CD4-positive, alpha-beta memory T cell (primary cell): ENCODE measurements at places on chromosomes 3 and 15. TPM values are rescaled to one million over a fixed set of nuclear protein-coding genes. Genes with fewer than 3 reads are reported as not detected.
A peak's percentile ranks its signal among the peaks of the same experiment; 100 is the strongest.

- H3K27ac ChIP-seq, result no peak overlapping the region
- H3K4me1 ChIP-seq, result no peaks in the 10 kb centered on the region
- DNase-seq, result no peak
- no peak overlapping the region for H3K4me3 ChIP-seq
Observed at GRCh38 chr15:90642464-90643300, 74.5 kb upstream of the BLM start.

- no peak overlapping the region for H3K27ac ChIP-seq
- H3K36me3 ChIP-seq, result no peaks in the 10 kb centered on the region
- no peak for DNase-seq
- no peak overlapping the region for H3K4me3 ChIP-seq
Observed at GRCh38 chr3:72816862-72817355, 31.3 kb downstream of the SHQ1 start.

Gene GOLGA6L10
- 3.0 TPM for total RNA-seq

Gene SAMMSON
- not detected for total RNA-seq

DNA sequence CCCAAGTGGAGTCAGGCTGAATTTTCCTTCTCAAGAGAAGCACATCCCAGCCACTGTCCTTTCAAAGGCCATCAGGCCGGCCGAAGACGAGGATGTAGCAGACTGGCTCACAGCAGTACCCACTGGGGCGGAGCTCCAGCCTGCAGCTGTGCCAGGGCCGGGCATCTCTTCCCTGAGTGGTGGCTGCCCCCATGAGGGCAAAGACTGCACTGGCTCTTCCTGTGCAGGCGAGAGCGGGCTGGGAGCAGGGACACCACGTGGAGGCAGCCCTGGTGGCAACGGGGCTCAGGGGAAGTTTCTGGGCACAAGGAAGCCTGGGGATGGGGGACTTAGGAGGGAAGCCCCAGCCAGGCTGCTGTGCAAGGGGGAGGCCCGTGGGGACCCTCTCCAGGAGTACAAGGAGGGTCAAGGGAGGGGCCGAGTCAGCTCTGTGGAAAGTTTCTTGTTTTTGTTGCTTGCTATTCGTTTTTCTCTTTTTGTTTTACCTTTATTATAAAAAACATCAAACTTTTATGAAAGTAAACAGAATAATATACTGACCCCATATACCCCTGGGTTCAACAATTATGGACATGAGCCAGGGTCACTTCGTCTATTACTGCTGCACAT lies 66.1 kb downstream of the RPN1 start:
- H3K27me3 ChIP-seq, result no peaks in the 10 kb centered on the region
- H3K4me3 ChIP-seq, result no peak overlapping the region

- H3K4me3 ChIP-seq, result no peak overlapping the region
- DNase-seq, result no peak
- no peak overlapping the region for H3K27ac ChIP-seq
- H3K27me3 ChIP-seq, result no peaks in the 10 kb centered on the region
Observed at GRCh38 chr3:84601303-84601702, 357.5 kb upstream of the CADM2 start.

GRCh38 chr3:43699864-43700263 lies 9.1 kb downstream of the ABHD5 start:
- no peaks in the 10 kb centered on the region for H3K27me3 ChIP-seq
- H3K4me1 ChIP-seq, result no peaks in the 10 kb centered on the region
- no peak overlapping the region for H3K4me3 ChIP-seq
- DNase-seq, result no peak

DNA sequence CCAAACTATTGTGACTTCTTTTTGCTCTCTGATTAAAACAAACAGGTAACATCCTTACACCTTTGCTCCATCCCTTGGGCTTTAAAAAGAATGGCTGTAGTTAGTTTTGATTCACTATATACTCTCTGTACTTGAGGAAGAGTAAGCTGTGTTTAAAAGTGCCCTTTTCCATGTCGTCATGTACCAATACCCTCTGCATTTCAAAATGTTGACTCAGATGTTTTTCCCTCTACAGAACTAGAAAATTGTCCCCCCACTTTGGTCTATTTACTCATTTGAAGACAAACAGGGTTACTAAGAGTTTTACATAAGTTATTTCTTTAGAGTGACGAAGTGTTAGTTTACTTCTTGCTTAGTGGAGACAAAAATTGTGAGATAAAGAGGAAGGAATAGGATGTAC lies 62.7 kb downstream of the TASOR start:
- no peak for DNase-seq
- H3K4me3 ChIP-seq, result no peak overlapping the region
- no peaks in the 10 kb centered on the region for H3K27me3 ChIP-seq
- H3K27ac ChIP-seq, result no peak overlapping the region

DNA sequence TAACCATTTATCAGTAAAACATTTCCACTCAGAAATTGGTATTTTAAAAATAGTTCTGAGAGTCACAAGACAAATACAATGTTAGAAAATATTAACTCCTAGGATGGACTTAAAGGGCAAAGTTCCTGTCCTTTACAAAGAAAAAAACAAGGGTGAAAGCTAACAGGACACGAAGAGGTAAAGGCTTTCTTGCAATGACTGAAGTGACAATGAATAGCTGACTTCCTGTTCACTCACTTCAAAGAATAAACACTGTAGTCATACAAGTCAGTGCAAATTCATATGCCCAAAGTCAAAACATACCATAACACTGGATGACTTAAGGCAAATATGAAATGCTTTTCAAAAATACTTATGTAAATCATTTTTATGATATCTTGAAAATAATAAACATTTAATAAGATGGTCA lies 1389.8 kb upstream of the ALCAM start:
- no peak overlapping the region for H3K27ac ChIP-seq
- no peaks in the 10 kb centered on the region for H3K27me3 ChIP-seq
- no peaks in the 10 kb centered on the region for H3K4me1 ChIP-seq
- DNase-seq, result no peak

GRCh38 chr3:127002195-127003174 lies 19.6 kb downstream of the PLXNA1 start:
- DNase-seq, result no peak
- H3K27me3 ChIP-seq, result no peaks in the 10 kb centered on the region
- H3K27ac ChIP-seq, result no peak overlapping the region
- H3K4me3 ChIP-seq, result no peak overlapping the region
- no peaks in the 10 kb centered on the region for H3K36me3 ChIP-seq

DNA sequence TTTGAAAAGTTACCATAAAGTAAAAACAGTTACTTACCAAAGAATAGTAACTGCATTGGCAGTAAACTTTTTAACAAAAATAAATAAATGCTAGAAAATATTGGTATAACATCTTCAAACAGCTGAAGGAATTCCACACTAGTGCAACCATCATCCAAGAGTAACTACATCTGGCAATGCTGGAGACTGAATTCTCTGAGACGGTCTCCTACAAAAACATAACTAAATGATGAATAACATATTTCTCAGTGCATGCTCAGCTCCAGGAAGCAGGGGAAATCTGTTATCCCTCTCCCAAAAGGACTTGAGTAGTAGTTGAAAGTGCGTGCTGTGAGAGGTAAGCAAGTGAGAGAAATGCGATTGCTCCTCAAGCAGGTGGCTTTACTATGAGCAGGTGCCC lies 526.8 kb upstream of the CCDC54 start:
- no peak overlapping the region for H3K27ac ChIP-seq
- H3K4me1 ChIP-seq, result no peaks in the 10 kb centered on the region
- H3K4me3 ChIP-seq, result no peak overlapping the region
- H3K36me3 ChIP-seq, result no peaks in the 10 kb centered on the region

Gene CCR2
- 16.3 TPM for total RNA-seq

Gene CLDN11
- 0.33 TPM for total RNA-seq

Gene SLC22A13
- total RNA-seq, result 0.44 TPM

GRCh38 chr15:39735120-39735717 lies 47.4 kb downstream of the FSIP1 start:
- no peak overlapping the region for H3K27ac ChIP-seq
- DNase-seq, result no peak
- no peaks in the 10 kb centered on the region for H3K36me3 ChIP-seq
- no peak overlapping the region for H3K4me3 ChIP-seq

Gene TRIM71
- not detected for total RNA-seq

Gene ARHGAP11A
- total RNA-seq, result 8.8 TPM

GRCh38 chr3:151377768-151378385 lies 6.7 kb downstream of the P2RY12 start:
- DNase-seq, result no peak
- no peak overlapping the region for H3K4me3 ChIP-seq
- no peak overlapping the region for H3K27ac ChIP-seq

Gene RBPMS2
- not detected for total RNA-seq

- H3K36me3 ChIP-seq, result no peaks in the 10 kb centered on the region
- no peak for DNase-seq
- H3K27ac ChIP-seq, result no peak overlapping the region
Observed at GRCh38 chr15:76979331-76979925, 15.5 kb upstream of the PSTPIP1 start.

DNA sequence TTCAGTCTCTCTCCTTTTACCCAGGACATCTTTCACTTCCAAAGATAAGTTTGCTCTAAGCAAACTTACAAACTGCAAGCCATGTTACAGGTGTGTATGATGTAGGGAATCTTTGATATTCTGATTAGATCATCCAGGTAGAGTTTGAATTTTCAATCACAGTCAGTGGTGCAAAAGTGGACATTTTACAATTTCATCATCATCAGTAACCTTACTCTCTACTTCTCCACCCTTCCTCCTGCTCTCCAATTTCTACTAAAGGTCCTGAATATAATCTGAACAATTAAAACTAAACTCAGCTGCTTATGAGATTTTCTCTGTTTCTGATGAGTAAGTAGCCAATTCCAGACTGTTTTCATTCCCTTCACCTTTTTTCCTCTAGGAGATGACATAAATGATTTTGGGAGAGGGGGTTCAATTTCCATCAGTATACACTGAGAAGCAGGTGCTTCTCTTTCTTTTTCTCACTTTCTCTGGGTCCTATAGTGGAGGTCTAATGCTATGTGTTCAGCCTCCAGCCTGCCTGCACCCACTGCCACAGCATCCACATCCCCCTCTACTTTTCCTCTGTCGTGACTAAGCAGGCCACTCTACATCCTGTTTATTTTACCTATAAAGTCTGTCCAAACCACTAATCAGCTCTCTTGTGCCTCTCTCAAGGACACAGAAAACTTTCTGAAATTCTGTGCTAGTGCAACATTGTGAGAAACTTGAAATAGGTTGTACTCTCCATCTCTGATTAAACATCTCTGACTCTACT lies 27.6 kb downstream of the SUCNR1 start:
- H3K36me3 ChIP-seq, result no peaks in the 10 kb centered on the region
- H3K27me3 ChIP-seq, result no peaks in the 10 kb centered on the region
- no peaks in the 10 kb centered on the region for H3K4me1 ChIP-seq
- no peak for DNase-seq
- no peak overlapping the region for H3K4me3 ChIP-seq
- H3K27ac ChIP-seq, result no peak overlapping the region

Gene CRYBG3
- 11.6 TPM for total RNA-seq

GRCh38 chr3:131526801-131527347 lies 24.1 kb upstream of the MRPL3 start:
- no peaks in the 10 kb centered on the region for H3K36me3 ChIP-seq
- no peaks in the 10 kb centered on the region for H3K4me1 ChIP-seq
- DNase-seq, result no peak
- H3K27me3 ChIP-seq, result no peaks in the 10 kb centered on the region
- H3K4me3 ChIP-seq, result no peak overlapping the region

DNA sequence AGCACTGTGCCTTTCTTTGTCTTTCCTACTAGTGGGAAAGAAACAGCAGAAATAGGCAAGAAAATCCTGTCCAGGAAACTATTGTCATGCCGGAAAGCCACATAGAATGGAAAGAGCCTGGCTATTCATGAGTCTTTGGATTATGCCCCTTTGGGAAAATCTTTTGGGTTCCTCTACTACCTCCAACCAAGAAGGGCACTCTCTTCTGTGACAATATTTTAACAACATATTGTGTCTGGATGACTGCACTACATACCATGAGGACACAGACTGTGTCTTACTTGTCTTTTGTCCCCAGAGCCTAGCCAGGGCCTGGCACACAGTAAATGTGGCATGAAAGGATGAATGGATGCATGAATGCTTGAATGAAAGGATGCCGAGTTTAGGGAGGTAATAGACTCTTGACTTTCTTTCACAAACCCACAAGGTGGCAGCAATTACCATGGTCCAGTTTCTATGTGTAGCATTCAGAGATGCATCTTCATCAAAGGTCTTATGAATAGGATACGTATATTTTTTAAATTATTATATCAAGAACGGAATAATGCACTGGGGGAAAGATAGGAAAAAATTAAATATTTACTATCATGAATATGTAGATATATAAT lies 30.3 kb downstream of the ARL14 start:
- no peaks in the 10 kb centered on the region for H3K4me1 ChIP-seq
- H3K4me3 ChIP-seq, result no peak overlapping the region
- DNase-seq, result peak; percentile 44
- no peaks in the 10 kb centered on the region for H3K36me3 ChIP-seq

DNA sequence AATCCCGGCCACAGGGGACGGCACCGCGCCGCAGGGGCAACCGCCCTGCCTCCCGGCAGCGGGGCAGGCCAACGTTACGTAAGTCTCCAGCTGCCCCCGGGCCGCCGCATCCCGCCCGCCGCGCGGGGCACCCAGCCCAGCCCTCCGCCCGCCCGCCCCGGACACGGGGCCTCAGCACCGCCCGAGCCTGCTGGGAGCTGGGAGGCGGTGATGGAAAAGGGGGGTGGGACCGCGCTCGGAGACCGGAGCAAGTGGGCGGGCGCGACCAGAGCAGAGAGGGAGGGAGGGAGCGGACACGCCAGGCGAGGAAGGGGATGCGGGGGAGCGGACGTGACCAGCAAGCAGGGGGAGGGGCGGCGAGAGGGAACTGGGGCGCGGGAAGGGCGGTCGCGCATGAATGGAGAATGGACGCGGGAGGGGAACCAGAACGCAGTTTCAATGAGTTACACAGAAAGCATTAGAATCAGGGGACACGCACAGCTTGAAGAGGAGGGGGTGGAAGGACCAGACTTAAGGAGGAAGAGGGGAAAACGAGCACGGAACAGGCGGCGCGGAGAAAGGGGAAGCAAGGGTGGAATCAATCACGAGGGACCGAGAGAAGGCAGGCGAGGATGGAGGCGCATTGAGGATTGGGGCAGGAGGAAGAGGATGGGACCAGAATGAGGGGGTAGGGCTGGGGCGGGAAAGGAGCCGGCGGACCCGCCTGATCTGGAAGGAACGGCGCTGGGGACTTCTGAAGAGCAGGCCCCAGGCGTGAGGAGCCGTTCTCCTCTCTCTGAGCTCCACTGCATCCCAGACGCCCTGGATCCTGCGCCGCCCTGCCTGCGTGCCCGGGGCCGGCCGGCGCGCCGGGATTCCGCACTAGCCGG lies 559 bp downstream of the PKM start:
- H3K4me1 ChIP-seq, result peaks cover 51% of the 10 kb centered on the region
- peak overlapping the region; percentile 96 for H3K27ac ChIP-seq
- H3K4me3 ChIP-seq, result peak overlapping the region; percentile 66
- DNase-seq, result peak; percentile 39

DNA sequence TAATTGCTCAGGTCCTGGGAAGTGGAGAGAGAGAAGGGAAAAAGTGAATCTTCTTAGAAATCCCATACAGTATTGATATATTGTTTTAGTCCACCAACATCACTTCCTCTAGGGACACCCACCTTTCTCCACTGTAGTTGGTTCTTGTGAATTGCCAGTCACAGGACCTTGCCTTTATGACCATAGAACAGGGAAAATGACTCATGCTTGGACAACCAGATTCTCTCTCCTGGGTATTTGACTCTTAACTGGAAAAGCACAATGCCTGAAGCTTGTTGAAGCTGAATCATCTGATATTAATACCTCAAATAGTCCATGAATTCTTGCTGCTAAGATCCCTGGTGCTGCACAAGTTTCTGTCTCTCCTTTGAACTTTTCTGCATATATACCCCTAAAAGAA lies 32.5 kb upstream of the DCLK3 start:
- no peaks in the 10 kb centered on the region for H3K36me3 ChIP-seq
- H3K4me3 ChIP-seq, result no peak overlapping the region
- H3K27me3 ChIP-seq, result no peaks in the 10 kb centered on the region
- DNase-seq, result no peak
- no peaks in the 10 kb centered on the region for H3K4me1 ChIP-seq
